ENCODE measurements at places on chromosomes 16 and 17. TPM values are rescaled to one million over a fixed set of nuclear protein-coding genes. Genes with fewer than 3 reads are reported as not detected.

GRCh38 chr16:962901-963814, 7.6 kb downstream of the LMF1 start:
- peaks cover 35% of the 10 kb centered on the region for H3K4me1 ChIP-seq
- DNase-seq = peak; percentile 59
- no peaks in the 10 kb centered on the region for H3K27me3 ChIP-seq
- peak overlapping the region; percentile 94 for H3K27ac ChIP-seq

- no peaks in the 10 kb centered on the region for H3K27me3 ChIP-seq
- peak overlapping the region; percentile 90 for H3K27ac ChIP-seq
- peak overlapping the region; percentile 8 for H3K4me3 ChIP-seq
- DNase-seq = peak; percentile 78
- peaks cover 17% of the 10 kb centered on the region for H3K4me1 ChIP-seq
- peaks cover 22% of the 10 kb centered on the region for H3K36me3 ChIP-seq
Measured at GRCh38 chr17:75827308-75828075, 16.7 kb downstream of the UNC13D start.

DNA sequence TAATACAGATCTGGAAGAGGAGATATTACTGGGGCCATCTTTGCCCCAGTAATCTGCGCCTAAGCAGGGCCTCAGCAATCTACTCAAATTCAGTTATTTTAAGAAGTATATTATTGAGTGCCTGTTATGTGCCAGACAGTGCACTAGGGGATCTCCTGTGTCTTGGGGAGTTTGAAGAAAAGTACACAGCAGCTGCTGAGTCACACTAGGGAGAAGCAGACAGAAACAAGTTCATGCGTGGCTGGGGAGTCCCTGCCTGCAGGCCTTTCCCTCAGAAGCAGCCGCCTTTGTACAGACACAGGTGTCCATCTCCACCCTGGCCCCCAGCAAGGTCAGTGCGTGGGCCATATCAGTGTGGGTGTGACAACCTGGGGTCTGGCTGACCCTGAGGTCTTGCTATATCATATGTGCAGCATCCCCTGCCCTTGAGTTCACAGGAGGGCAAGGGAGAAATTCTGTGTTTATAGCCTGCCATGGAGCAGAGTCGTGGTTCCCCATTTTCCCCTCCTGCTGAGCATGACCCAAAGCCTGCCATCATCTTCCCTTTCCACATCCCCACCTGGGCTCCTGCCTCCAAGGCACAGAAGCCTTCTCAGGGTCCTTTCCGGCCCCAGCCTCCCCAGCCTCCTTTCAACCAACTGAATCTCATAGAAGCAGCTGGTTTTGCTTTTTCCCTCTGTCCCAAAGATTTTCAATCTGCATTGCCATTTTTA, 229.9 kb upstream of the SDK2 start:
- H3K27ac ChIP-seq = no peak overlapping the region
- no peaks in the 10 kb centered on the region for H3K27me3 ChIP-seq
- H3K4me3 ChIP-seq = no peak overlapping the region
- no peak for DNase-seq

GRCh38 chr16:23060458-23061320, 88.6 kb downstream of the USP31 start:
- peaks cover 21% of the 10 kb centered on the region for H3K4me1 ChIP-seq
- H3K4me3 ChIP-seq = no peak overlapping the region
- no peak overlapping the region for H3K27ac ChIP-seq
- H3K36me3 ChIP-seq = no peaks in the 10 kb centered on the region
- DNase-seq = peak; percentile 68

GRCh38 chr16:81879625-81880024, 100.5 kb downstream of the PLCG2 start:
- no peak overlapping the region for H3K4me3 ChIP-seq
- H3K4me1 ChIP-seq = no peaks in the 10 kb centered on the region
- H3K36me3 ChIP-seq = peaks cover 3% of the 10 kb centered on the region

Gene CIBAR2
- total RNA-seq = not detected

Gene KRTAP4-5
- not detected for total RNA-seq

Gene MYH13
- total RNA-seq = not detected
